ENCODE measurements at places on chromosomes 3 and 15.

DNA sequence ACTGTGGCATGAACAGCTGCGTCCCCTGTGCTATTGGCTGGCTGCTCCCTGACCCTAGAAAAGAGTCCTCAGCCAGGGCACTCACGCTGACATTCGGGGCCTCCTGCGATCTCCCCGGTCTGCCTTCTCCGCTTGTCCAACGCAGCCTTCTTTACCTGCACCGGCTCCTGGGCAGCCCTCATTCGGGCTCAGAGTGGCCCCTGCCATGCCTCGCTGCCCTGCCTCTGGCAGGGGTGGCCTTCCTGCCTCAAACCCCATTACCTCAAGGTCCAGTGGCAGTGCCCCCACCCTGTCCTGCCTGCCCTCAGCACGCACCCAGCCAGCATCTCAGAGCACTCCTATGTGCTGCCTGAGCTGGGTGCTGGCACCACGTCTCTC is 86.5 kb downstream of the TBC1D2B start:
- DNase-seq: no peak

DNA sequence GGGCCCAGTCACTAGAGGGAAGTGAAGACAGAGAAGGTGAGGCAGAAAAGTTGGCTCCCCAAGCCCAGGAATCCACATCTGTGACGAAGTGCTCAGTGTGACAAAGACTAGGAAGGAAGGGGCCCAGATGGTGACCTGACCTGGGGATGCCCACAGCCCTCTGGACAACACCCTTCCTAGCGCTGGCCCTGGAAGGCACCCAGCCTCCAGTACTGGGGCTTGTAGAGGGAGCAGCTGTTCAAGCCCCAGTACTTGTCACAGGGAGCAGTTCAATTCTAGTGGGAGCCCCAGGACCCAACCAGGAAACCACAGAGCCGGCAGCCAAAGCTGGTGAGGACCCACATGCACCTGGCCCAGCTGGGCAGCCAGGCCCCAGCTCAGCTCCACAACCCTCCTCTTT is 190.8 kb downstream of the XXYLT1 start:
- no peak for DNase-seq

DNA sequence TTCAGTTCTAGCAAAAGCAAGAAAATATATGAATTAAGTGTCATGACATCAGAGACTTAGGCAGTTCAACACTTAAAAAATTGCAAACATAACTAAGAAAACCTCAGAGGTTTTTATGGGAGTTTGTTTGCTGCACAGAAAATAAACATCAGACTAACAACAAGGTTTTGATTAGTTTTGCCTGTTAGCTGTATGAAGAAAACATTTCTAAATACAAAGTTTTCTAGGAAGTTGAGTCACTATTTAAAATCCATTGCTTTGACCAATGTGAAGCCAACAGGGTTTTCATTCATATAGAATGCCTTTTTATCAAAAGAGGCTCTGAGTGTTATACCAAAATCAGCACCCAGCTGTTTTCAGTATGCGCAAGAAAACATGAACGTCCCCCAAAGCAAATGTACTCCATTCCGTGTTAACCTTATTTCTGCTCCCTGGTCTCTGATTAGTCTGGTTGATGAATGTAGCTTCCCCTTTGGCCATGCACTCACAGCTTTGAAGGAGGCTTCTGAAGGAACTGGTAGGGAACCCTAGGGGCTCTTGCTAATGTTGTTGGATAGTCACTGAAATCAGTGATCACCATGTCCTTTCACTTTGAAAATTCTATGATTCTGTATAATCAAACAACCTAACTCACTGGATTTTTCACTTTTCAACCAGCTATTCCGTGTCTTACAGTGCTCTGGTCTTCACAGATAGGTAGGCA is 89.6 kb upstream of the TSEN2 start:
- DNase-seq: no peak

DNA sequence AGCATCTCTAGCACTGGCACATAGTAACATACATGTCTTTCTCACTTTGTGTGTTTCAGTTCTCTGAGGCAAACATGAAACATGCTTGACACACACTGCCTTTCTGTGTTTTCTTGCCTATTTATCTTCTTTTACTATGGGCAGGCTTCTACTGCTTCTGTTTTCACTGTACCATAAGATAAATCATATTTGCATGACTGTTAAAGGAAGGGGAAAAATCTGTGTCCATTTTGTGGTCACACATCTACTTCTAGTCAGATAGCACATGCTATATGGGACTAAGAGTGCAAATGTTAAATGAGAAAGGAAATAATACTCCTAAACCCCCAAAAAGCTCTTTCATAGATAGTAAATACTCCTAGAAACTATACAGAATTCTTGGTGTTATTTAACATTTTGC is 386.4 kb downstream of the ZBTB20 start:
- DNase-seq: no peak

DNA sequence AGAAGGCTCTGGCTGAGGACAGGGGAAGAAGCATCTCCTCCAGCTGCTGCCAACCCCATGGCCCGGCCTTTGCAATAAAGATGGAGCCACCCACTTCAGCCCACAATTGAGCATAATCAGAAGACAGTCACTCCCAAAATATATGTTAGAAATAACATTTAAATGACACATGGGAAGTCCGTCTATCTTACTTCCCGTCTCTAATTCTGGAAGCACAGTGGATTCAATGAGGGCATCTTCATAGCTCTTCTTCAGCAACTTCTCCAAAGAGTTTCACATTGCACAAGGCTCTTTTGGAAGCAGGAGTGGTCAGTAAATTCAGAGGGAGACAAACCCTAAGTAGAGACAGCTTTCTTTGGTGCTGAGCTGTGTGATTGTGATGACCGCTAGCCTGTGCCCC is 67.0 kb upstream of the SEC61A1 start:
- DNase-seq: no peak

GRCh38 chr15:75921732-75922703 is 18.3 kb downstream of the FBXO22 start:
- DNase-seq: peak; percentile 46

- DNase-seq: no peak
These were observed 957.1 kb downstream of the FHIT start for GRCh38 chr3:60294181-60294580.

Data from A172 (cell line).